ENCODE measurements at places on chromosomes 3 and 15.

- no peak for DNase-seq
Observed at GRCh38 chr3:194107107-194107506, 28.8 kb upstream of the HES1 start.

DNA sequence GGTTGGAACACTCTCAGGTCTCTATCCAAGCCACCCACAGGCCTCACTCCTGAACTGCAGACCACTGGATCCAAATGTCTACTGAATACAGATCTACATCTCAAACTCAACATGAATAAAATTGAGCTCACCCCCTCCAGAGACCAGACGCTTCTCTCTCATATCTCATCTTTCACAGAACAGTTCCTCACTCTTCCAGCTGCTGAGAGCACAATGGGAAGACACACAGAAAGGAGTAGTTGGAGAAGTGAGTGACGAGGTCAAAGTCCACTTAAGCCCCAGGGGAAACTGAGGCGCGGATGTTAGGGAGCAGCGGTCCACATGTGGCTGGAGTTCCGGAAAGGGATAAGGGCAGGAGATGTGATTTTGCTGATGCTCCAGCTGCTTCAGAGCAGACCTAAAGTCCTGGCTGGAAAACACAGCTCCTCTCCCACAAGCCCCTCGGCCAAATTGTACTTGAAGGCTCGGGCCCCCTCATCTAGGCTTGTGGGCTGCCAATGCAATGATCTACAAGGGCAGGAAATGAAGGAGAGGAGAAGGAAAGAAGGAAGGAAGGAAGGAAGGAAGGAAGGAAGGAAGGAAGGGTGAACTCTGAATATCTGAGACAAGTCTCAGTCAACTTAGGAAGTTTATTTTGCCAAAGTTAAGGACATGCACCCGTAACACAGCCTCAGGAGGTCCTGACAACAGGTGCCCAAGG is 211.2 kb upstream of the TLE3 start:
- DNase-seq: no peak

GRCh38 chr3:37980462-37981347 is 9.9 kb upstream of the VILL start:
- DNase-seq: no peak

GRCh38 chr3:71581457-71582035 is 2.0 kb downstream of the FOXP1 start:
- DNase-seq: peak; percentile 44

GRCh38 chr15:25886498-25887140 is 23.5 kb upstream of the ATP10A start:
- DNase-seq: no peak

GRCh38 chr3:178826435-178827123 is 245.0 kb downstream of the ZMAT3 start:
- no peak for DNase-seq

DNA sequence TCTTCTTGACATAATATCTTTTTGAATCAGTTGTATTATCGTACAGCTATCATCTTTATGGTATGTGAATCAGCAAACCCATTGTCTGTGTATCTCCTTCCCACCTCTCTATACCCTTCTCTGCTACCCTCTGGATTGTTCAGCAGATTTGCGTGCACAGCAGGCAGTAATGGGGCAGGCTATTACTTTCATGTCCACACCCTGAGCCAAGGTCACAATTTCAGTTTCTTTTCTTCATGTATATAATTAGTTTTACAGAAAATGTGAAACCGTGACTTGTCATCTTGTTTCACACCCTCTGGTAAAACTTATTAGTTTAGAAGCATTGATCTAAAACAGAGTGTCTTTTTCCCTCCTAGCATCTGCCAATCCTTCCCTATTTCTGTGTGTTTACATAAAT is 770.4 kb upstream of the SEMA6D start:
- DNase-seq: no peak

DNA sequence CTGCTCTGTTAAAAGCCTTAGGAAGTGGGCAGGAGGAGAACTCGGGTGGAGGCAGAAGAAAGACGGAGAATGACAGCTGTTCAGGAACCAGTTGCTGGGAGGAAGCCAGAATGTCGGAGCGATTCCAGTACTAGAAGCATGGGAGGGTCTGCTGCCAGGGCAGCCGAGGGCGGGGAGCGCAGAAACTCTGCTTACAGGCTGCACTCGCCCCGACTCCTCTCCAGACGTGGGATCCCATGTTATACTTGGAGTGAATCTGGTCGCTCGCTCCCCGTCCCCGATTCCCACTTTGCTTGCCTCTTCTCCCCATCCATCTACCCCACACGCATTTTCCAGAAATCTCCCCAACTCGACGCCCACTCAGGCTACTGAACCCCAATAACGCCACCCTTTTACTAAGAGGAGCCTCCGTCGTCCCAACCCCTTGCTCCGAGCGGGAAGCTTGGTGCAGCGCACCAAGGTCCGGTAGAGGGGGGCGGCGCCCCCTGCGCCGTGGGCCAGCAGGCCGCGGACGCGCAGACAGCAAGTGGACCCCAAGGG is 665 bp downstream of the GATM start:
- DNase-seq: peak; percentile 2

GRCh38 chr3:193862843-193863242 is 269.8 kb downstream of the OPA1 start:
- no peak for DNase-seq

DNA sequence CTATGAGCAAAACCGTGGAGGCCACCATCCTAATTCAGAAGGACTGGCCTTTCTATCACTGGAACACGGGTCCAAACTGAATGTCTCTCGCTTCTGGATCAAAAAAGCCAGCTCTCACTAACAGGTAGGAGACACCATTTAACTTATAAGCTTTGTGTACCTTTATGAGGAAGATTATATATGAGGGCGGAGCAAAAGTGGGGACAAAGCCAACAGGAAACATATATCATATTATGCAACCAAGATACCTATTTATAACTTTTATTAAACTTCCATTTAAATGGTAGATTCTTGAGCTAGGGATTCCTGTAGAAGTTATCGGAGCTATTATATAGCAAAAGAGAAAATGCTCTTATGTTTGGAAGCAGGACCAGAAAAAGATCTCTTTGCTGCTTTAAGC is 78.4 kb downstream of the IGF2BP2 start:
- DNase-seq: no peak

DNA sequence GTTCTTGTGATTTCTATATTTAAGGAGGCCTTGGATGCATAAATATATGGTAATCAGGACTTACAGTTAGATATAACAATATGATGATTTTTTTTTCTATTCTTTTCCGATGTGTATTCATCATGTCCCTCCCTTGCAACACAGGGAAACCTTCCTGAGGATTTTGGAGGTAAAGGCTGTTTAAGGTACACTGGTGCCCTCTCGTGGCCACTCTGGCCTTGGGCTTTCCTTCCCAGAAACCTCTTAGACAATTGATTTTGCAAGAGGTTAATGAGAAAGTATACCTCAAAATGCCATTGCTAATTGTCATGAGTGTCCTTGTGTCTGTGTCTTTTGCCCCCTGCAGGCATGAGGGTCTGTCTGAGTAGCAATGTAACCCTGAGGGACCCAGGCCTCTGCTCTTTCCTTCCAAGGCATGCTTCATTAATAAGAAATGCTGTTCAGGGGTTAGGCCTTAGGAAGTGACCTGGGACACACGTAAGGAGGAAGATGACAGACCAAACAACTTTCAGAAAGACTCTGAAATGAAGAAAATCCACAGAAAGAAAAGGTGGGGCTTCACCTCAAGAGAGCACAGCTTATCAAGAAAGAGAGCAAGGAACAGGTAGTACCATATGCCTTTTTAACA is 70.3 kb upstream of the PPP2R3A start:
- peak; percentile 79 for DNase-seq

- no peak for DNase-seq
Observed at GRCh38 chr15:87167055-87167454, 1087.4 kb downstream of the AGBL1 start.

GRCh38 chr3:25043177-25043576 is 384.9 kb upstream of the RARB start:
- DNase-seq: peak; percentile 67

GRCh38 chr3:127480196-127480954 is 110.2 kb downstream of the TPRA1 start:
- no peak for DNase-seq

Data from iris pigment epithelial cell (primary cell).